Melanocyte of skin (primary cell): ENCODE measurements at places on chromosomes 12 and 14. TPM values are rescaled to one million over a fixed set of nuclear protein-coding genes. Genes with fewer than 3 reads are reported as not detected.

Gene NKX2-8
- not detected in 2 replicates for total RNA-seq

Gene TSHR
- not detected in 2 replicates for total RNA-seq

Gene ERG28
- 18.2 and 20.4 TPM in 2 replicates for total RNA-seq

Gene GALNT9
- total RNA-seq, result not detected in 2 replicates

Gene PTCSC3
- not detected in 2 replicates for total RNA-seq

Gene BMAL2
- 1.7 and 2.0 TPM in 2 replicates for total RNA-seq

Gene ANHX
- total RNA-seq, result not detected in 2 replicates

Gene ADCY4
- under 0.01 and 0.46 TPM in 2 replicates for total RNA-seq

Gene STXBP6
- 8.6 and 25.4 TPM in 2 replicates for total RNA-seq

Gene ANKRD9
- total RNA-seq, result 102 and 106 TPM in 2 replicates

Gene TROAP
- total RNA-seq, result 13.8 and 26.8 TPM in 2 replicates

Gene HOXC4
- 3.3 and 3.5 TPM in 2 replicates for total RNA-seq

Gene IQSEC3
- total RNA-seq, result under 0.01 TPM in 1 of 2 replicates, not detected in the other

Gene WDHD1
- 21.0 and 24.2 TPM in 2 replicates for total RNA-seq

Gene CCDC177
- not detected in 2 replicates for total RNA-seq

Gene LRFN5
- 0.69 and 1.1 TPM in 2 replicates for total RNA-seq

Gene KITLG
- total RNA-seq, result 4.5 and 9.8 TPM in 2 replicates

Gene KRT6C
- total RNA-seq, result not detected in 2 replicates

Gene TMCC3
- total RNA-seq, result 12.4 and 17.9 TPM in 2 replicates

Gene ATP5MC2
- total RNA-seq, result 107 and 118 TPM in 2 replicates

Gene HHIPL1
- total RNA-seq, result 2.8 and 3.3 TPM in 2 replicates

Gene EEA1
- 10.7 and 23.0 TPM in 2 replicates for total RNA-seq

Gene TAS2R43
- total RNA-seq, result 3.5 and 4.0 TPM in 2 replicates

Gene COA8
- 16.7 and 19.6 TPM in 2 replicates for total RNA-seq

Gene ACIN1
- 84.7 and 101 TPM in 2 replicates for total RNA-seq

Gene TAMALIN
- 28.0 and 52.0 TPM in 2 replicates for total RNA-seq

Gene MYL2
- total RNA-seq, result not detected in 2 replicates

Gene SERPINA12
- not detected in 2 replicates for total RNA-seq

Gene ERP29
- 48.3 and 56.1 TPM in 2 replicates for total RNA-seq

Gene C12orf50
- total RNA-seq, result not detected in 2 replicates

Gene TPPP2
- total RNA-seq, result not detected in 2 replicates

Gene SRRM4
- total RNA-seq, result not detected in 2 replicates

Gene FOXN4
- total RNA-seq, result not detected in 2 replicates

Gene CCDC175
- total RNA-seq, result not detected in 2 replicates

Gene OLR1
- total RNA-seq, result not detected in 2 replicates

Gene NOPCHAP1
- 9.1 and 12.0 TPM in 2 replicates for total RNA-seq

Gene CPSF6
- 17.2 and 24.4 TPM in 2 replicates for total RNA-seq

Gene PLBD1
- total RNA-seq, result 1.5 and 3.7 TPM in 2 replicates

Gene OR6C2
- not detected in 2 replicates for total RNA-seq

Gene TSPAN19
- 0.34 and 0.73 TPM in 2 replicates for total RNA-seq

Gene DHRS2
- total RNA-seq, result 0.34 TPM in 1 of 2 replicates, not detected in the other

Gene RPS26
- total RNA-seq, result 331 and 592 TPM in 2 replicates

Gene AKAP5
- 0.34 and 0.36 TPM in 2 replicates for total RNA-seq

Gene CLEC4D
- total RNA-seq, result not detected in 2 replicates

Gene APOF
- not detected in 2 replicates for total RNA-seq

Gene PLD4
- total RNA-seq, result 0.33 TPM in 1 of 2 replicates, not detected in the other

Gene C1R
- total RNA-seq, result 31.6 and 149 TPM in 2 replicates

Gene COX14
- 44.4 and 48.3 TPM in 2 replicates for total RNA-seq
